ENCODE measurements at places on chromosomes 3 and 15.

DNA sequence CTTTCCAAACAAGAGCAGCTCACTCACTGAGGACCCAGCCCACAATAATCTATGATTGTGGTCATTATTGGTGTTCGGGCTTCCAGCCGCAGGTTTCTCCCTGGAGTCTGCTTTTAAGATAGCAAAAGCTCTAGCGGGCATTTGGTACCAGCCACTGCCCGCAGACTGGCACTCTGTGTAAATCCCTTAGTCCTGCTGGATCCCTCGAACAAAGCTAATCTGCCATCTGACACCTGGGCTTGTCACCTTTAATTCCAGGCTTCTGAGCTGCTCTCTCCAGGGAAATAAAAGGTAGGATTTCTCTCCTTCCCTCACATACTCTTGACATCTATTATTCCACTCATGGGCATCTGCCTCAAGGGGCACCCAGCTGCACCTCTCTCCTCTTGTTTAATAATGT, 158.7 kb downstream of the PDCD6IP start:
- no peak for DNase-seq

DNA sequence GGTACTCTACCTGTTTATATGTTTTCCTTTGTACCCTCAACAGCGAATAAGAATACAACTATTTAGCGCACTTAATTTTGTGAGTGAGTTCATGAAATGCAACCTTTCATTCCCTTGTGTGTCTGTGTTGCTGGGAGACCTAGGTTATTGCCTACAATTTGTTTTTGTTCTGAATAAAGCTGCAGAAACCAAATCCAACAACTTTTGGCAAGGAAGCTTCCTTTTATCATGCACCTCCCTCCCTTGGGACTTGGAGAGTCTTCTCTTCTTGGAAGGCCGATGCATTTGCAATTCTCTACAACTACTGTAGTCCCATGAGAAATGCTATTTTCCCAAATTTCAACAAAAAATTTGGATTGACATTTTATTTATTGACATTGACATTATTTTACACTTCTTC, 1002.4 kb upstream of the CADM2 start:
- DNase-seq: no peak

- DNase-seq: no peak
These were observed 187.5 kb downstream of the DOCK3 start for GRCh38 chr3:50862221-50862620.

- no peak for DNase-seq
These were observed 208.8 kb downstream of the GABRG3 start for GRCh38 chr15:27179789-27180188.

DNA sequence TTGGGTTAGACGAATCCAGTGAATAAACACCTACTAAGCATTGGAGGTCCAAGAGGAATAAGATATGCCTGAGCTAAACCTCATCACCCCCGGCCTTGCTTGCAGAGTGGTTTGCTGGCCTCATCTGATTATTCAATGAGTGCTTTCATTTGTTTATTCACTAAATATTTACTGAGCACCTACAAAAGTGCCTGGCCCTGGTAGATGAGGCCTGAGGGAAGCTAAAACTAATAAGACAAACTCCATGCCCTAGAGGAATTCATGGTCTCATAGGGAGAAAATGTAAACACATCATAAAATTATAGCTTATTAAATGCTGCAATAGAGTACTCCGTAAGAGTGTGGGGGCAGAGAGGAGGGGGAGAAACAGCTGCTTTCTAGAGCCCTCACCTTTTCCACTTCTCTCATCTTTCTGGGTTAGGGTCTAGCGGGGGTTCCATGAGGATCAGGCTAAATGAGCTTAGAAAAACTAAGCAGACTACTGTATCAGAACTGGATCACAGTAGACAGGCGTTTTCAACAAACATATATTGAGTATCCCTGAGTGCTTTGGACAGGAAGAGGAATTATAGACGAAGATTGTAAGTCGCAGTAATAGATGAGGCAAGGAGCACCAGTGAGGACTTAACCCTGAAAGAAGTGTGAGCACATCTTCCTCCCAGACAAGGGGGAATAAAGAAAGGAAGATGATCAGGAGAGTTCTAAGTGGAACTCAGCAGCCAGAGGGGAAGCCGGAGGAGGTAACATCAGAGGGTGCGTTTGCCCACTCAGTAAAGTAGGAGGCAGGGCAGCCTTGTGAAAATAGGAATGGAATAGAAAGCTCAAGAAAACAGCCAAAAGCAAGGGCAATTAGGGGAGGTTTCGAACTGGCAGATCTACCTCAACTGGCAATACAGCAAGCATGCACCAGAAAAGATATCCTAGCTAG, 31.5 kb upstream of the LAMP3 start:
- DNase-seq: no peak
